ENCODE measurements at places on chromosomes 13 and 19. TPM values are rescaled to one million over a fixed set of nuclear protein-coding genes. Genes with fewer than 3 reads are reported as not detected.

- no peak for DNase-seq
These were observed 124.2 kb upstream of the SERP2 start for GRCh38 chr13:44249431-44249836.

DNA sequence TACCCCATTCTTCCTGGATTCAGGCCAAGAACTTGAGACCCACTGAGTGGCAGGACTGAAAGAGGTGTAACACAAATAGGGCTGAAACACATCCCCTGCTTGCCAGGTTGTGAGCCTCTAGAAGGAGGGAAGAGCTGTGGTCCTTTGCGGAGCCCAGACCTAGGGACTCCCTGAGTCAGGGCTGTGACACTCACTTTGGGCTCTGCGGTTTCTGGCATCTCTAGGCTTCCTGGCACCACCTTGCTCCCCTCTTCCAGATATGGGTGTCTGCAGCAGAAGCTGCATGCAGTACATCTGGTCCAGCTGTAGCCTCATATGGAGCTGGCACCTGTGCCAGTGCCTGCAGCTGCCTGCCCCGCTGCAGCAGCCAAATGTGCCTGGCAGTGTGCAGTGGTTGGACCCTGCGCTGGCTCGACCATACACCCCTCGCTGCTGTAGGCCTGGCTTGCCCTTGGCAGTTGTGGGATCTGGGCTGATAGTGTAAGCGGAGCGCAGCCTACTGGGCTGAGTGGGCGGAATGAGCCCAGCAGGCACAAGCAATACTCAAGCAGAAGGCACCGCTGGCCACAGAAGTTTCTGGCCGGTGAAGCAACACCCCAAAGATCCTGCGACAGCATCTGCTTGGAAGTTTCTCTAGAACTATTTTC lies 290.4 kb downstream of the SLITRK6 start:
- DNase-seq, result peak; percentile 41

- DNase-seq, result no peak
These were observed 14.0 kb upstream of the GJB2 start for GRCh38 chr13:20206698-20207235.

SPINT2 gene
- total RNA-seq, result 341 TPM

GRK1 gene
- 0.15 TPM for total RNA-seq

DNA sequence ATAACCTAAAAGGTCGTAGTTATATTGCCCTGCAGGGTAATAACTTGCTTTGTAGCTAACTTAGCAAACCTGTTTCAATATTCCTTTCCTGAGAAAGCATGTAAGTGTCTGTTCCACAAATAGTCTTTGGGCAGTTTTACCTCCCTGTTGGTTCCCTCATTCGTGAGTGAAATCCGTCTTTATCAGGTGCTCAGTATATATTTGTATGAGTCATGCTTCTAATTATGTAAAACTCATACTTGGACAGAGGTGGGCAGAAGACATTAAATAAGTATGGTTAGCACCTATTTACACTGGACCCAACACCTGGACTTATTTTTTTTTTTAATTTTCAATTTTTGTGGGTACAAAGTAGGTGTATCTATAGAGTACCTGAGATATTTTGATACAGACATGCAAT lies 44.9 kb upstream of the MEDAG start:
- no peak for DNase-seq

DNA sequence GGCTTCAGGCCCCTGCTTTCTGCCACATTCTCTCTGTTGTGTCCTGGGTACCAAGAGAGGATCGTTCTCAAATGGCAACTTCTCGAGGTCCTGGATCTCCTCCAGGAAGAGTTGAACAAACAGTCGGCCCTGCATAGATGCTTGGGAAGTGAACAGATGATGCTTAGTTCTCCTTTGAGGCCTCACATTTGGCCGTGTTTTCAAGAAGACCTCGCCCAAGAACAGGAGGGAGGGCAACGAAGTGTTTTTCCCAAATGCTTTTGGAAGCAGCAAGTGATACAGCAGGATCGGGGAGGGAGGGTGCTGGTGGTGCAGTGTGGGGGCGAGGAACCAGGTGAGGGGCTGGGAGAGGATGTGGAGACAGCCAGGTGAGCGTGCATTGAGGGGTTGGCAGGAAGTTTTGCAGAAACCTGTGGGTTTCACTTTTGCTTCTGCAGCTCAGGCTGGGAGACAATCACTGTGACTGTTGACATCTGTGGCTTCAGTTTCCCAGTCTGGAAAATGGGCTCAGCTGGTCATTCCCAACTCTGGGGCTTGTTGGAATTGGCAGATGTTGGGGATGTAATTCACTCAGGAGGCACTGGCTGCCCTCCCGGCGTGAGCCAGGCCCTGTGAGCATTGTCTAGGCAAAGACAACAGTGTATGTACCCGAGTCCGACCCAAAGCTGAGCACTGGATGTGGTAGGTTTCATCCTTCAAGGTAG lies 21.6 kb downstream of the MAST3 start:
- DNase-seq, result no peak

DNA sequence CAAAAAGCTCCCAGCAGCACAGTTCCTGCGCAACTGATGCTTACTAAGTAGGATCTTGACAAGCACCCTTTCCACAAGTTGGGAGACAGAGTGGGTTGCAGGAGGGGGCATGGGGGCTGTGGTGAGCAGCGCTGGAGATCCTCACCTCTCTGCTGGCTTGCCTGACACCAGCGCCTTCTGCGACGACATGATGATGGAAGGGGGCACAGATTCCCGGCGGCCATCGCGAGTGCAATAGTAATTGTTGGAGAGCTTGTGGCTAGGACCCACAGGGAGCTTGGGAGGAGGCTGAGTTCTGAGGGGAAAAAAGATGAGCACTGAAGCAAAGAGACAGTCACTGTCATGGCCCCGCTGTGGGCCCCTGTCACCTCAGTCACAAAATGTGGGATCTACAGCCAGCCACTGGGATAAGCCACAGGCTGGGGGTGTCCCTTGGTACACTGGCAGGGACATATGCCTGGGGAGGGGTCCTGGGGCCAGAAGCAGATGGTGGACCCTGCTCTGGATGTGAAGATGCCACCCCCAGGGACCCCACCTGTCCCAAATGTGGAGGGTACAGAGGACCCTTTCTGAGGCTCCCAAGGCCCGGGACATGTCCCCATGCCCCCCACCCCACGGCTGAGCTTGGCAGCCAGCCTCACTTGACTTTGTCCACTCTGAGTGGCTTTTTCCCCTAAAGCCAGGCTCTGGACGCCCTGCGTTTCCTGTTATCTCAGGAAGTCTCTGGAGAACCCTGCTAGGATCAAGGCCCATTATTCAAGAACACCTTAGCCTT lies 4.6 kb downstream of the NDUFA7 start:
- no peak for DNase-seq

GRCh38 chr13:111511219-111511732 lies 190.8 kb downstream of the TEX29 start:
- DNase-seq, result no peak

GRCh38 chr13:26017932-26018665 lies 33.7 kb downstream of the SHISA2 start:
- DNase-seq, result no peak

- DNase-seq, result no peak
These were observed 321.6 kb downstream of the NDFIP2 start for GRCh38 chr13:79802389-79803085.

GRCh38 chr19:55231391-55232285 lies 3.1 kb upstream of the TMEM86B start:
- DNase-seq, result peak; percentile 67

DNA sequence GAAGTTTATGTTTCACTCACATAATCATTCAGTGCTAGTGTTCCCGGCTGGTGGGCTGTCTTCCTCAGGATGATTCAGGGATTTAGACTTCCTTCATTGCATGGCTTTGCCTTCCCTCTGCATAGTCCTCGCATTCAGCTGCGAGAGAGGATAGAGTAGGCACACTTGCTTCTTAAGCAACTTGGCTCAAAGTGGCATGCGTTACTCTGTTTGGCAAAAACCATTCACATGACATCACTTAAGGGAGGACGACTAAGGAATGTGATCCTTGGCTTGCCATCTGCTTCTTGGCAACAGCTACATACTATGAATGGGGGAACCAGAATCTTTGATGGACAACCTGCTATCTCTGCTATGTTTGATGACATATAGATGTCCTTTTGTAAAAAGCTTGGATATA lies 359.3 kb downstream of the TDRD3 start:
- no peak for DNase-seq

DNA sequence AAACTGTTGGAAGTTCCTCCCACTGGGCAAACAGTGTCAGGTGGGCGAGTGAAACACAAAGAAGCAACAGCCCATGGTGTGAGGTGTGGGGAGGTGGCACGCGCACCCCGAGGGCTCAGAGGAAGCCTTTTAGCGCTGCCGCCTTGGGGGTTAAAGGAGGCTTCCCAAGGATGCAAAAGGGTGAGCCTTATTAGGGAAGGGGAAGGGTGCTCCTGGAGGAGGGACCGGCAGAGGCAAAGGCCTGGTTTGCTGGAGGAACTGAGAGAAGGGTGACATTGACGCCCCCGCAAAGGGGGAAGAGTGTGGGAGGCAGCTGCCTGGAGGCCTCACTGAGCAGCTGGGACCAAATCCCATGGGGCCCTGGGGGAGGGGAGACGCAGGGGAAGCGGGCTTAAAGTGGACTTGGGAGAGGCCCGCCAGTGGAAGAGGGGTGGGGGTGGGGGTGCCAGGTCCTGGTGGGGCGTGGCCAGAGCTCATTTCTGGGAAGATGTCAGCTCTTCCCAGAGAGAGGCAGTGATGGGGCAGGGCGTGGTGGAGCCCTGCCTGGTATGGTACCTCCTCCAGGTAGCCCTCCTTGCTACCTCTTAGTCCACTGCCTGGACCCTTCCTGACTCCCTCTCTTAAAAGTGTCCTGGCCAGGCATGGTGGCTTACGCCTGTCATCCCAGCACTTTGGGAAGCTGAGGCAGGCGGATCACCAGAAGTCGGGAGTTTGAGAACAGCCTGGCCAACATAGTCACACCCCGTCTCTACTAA lies 12.0 kb upstream of the FCHO1 start:
- DNase-seq, result no peak

DNA sequence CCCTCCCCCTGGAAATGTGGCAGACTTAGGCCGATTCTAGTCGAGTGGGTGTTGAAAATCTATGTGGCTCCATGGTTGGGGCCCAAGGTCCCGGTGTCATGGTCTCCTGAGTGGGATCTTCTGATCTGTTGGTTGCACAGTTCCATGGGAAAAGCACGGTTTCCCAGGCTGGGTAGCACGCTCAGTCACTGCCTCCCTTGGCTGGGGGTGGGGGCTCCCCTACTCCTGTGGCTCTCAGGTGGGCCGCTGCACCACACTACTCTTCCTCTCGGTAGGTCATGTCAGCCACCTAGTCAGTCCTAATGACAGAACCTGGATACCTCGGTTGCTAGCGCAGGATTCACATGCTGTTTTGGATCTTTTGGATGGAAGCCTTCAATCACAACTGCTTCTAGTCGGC lies 247.0 kb downstream of the SPRY2 start:
- DNase-seq, result peak; percentile 10

DNA sequence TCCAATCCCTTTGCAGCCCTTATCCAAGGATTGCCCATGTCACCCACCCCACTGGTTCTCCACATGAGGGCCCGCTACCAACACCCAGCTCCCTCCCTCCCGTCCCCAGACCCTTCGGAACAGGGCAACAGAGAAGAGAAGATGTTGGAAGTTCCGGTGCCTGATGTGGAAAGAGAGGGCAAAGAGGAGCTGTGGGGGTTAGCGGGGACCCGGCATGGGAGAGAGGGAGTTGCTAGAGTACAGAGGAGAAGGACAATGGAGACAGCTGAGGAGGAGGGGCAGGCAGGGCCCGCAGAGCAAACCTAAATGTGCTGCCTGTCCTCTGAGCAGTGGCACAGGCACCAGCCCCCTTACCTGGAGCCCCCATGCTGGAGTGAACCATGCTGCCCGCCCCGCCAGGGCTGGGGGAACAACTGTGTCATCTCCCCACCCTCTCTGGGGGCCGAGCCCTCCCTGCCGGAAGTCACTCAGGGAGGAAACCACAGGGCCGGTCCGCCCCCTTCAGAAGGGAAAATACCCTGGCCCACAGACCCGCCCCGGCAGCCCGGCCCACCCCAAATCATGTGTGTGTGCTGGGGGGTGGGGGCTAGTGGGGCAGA lies at the start of gene POU2F2:
Gene POU2F2, minus strand, starts transcription at position 417 of the 599 bp plus-strand sequence. Its CDS starts 35 bp downstream, at position 382.
- DNase-seq, result peak; percentile 58

- DNase-seq, result no peak
These were observed 24.7 kb downstream of the PPP1R37 start for GRCh38 chr19:45117671-45118070.

DNA sequence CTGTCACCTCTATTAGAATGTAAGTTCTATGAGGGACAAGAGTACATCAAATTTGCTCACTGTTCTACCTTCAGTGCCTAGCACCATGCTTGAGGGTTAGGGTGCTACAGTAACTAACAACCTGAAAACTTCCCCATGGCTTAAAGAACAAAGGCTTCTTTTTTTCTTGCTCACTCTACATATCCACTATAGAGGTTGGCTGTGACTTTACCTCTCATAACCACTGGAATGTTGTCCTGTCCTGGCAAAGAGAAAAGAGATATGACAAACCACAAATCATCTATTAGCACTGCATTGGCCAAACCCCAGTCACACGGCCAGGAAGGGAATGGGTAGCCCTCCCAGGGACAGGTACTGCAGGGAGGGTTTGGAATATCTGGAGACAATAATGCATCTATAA lies 23.2 kb upstream of the ACOD1 start:
- no peak for DNase-seq

DNA sequence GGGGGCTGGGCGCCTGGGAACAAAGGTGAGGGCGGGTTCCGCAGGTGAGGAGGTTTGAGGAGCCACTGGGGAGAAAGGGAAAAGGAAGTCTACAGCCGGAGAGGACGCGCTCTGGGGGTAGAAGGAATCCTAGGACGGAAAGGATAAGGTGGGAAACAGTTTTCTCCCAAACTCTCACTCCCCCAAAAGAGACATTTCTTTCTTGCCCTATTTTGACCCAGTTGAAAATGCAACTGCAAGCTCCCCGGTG lies 651 bp upstream of the POLR1D start:
- DNase-seq, result no peak

- no peak for DNase-seq
These were observed 14.4 kb upstream of the DPP9 start for GRCh38 chr19:4737955-4738600.

ACP7 gene
- not detected for total RNA-seq

METTL21C gene
- not detected for total RNA-seq

- DNase-seq, result peak; percentile 63
These were observed 1.1 kb downstream of the MIER2 start for GRCh38 chr19:343451-343931.

- no peak for DNase-seq
These were observed 9.0 kb downstream of the UFM1 start for GRCh38 chr13:38358684-38359083.

Data from upper lobe of left lung (tissue), 6 donors.